ENCODE measurements at places on chromosomes 5 and 9.

GRCh38 chr9:526904-527591 lies 312.4 kb downstream of the DOCK8 start:
- no peak for DNase-seq

DNA sequence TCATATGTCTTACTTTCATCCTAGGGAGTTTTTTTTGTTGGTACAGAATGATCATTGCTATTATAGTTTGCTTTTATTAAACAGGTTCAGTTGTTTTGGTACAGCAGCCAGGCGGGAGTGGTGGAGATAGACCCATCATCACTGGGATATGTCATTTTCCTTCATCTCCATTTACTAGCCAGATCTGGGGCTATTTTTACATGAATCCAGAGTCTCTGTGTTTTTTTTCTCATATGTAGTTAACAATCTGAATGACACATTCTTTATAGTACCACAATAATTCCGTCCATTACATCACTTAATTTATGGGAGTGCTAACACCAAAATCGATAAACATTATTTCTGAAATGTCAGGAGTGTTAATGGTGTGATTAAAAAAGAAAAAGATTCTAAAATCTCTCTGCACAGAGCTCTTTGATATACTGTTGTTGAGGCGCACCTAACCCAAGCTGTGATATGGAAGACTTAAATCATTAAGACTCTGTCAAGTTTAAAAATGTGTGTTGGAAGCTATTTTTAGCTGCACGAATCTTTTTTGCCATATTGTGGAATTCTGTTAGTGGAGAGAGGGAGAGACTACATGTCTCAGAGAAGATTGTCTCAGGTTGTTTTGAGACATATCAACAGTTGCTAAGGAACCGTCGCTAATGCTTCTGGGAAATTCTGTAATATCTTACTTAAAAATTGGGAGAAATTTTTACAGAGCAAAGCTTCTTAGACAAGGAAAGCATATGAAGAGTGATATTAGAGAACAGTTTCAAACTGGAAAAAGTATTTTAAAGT lies 59.6 kb downstream of the RPS23 start:
- no peak for DNase-seq

DNA sequence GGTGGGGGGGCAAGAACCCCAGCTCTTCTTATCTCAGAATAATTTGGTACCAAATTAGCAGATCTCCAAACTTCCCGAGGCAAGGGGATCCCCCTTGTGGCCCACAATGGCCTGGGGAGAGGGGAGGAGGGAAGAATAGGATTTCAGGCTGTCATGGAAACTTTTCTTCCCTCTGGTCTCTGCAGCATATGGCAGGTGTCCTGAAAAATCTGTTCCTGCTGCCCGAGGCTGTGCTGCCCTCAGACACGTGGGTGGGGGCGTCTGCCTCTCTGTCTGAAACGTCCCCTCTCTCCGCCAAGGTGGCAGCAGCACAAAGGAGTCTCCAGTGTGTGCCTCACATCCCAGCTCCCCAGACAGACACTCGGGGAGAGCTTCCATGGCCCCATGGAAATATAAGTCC lies 34.0 kb downstream of the CCNJL start:
- no peak for DNase-seq

GRCh38 chr5:87361536-87362213 lies 51.1 kb downstream of the CCNH start:
- no peak for DNase-seq

DNA sequence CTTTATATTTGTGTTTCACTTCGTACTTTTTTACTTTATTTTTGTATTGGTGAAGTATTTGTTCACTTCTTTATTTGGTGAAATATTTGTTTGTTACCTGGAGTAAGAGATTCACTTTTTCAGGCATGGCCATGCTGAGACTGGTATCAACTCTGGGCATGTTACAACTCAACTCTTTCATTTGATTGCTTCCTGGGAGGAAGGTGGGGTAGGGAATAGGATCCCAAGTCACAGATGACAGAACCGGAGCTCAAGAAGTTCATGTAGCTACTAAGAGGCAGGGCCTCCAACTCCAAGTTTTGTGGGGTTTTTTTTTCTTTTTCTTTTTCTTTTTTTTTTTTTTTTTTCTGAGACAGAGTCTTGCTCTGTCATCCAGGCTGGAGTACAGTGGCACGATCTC lies 6.1 kb upstream of the ADGRD2 start:
- no peak for DNase-seq
